Cardiac muscle cell (in vitro differentiated cells and primary cell): ENCODE measurements at places on chromosomes 4 and X. TPM values are rescaled to one million over a fixed set of nuclear protein-coding genes. Genes with fewer than 3 reads are reported as not detected.

Gene GSTCD
- total RNA-seq = 12.3 and 22.3 TPM in 2 replicates

Gene KLKB1
- total RNA-seq = 0.09 TPM in 1 of 2 replicates, not detected in the other

Gene IGFBP7
- total RNA-seq = 66.1 and 87.2 TPM in 2 replicates

GRCh38 chr4:10028910-10029309 is 7.6 kb upstream of the SLC2A9 start:
- H3K27ac ChIP-seq = no peak overlapping the region
- H3K4me1 ChIP-seq = peaks cover 18% of the 10 kb centered on the region
- H3K27me3 ChIP-seq = no peaks in the 10 kb centered on the region
- H3K4me3 ChIP-seq = no peak overlapping the region
- no peak for DNase-seq
- no peaks in the 10 kb centered on the region for H3K36me3 ChIP-seq

DNA sequence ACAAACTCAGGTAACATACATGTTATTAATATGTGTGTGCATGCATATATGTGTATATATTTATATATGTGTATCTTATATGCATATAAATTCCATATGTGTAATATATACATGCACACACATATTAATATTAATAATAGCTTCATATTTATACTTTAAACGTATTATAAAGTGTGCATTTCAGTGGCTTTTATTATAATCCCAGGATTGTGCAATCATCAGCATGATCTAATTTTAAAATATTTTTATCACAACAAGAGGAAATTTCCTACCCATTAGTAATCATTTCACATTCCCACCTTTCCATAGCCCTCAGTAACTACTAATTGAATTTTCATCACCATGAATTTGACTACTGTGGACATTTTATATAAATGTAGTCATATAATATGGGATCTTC is 2211.9 kb upstream of the TENM3 start:
- no peaks in the 10 kb centered on the region for H3K36me3 ChIP-seq
- DNase-seq = no peak

Gene RASL11B
- total RNA-seq = 37.5 and 50.0 TPM in 2 replicates

GRCh38 chr4:53852343-53852742 is 212.1 kb downstream of the CHIC2 start:
- H3K4me3 ChIP-seq = no peak overlapping the region
- DNase-seq = no peak
- H3K36me3 ChIP-seq = no peaks in the 10 kb centered on the region

Gene ZMYM3
- total RNA-seq = 77.8 and 112 TPM in 2 replicates

GRCh38 chr4:11069083-11069482 is 359.6 kb downstream of the HS3ST1 start:
- H3K27ac ChIP-seq = no peak overlapping the region
- no peaks in the 10 kb centered on the region for H3K27me3 ChIP-seq
- no peaks in the 10 kb centered on the region for H3K36me3 ChIP-seq
- DNase-seq = peak; percentile 2

GRCh38 chr4:74540193-74540592 is 95.3 kb downstream of the AREG start:
- no peak overlapping the region for H3K4me3 ChIP-seq
- DNase-seq = no peak
- no peaks in the 10 kb centered on the region for H3K36me3 ChIP-seq
- peaks cover 14% of the 10 kb centered on the region for H3K4me1 ChIP-seq
- H3K27me3 ChIP-seq = no peaks in the 10 kb centered on the region
- no peak overlapping the region for H3K27ac ChIP-seq

- no peak for DNase-seq
- H3K27ac ChIP-seq = no peak overlapping the region
- no peaks in the 10 kb centered on the region for H3K4me1 ChIP-seq
- no peaks in the 10 kb centered on the region for H3K36me3 ChIP-seq
Observed at GRCh38 chr4:30667919-30668318, 52.2 kb upstream of the PCDH7 start.

DNA sequence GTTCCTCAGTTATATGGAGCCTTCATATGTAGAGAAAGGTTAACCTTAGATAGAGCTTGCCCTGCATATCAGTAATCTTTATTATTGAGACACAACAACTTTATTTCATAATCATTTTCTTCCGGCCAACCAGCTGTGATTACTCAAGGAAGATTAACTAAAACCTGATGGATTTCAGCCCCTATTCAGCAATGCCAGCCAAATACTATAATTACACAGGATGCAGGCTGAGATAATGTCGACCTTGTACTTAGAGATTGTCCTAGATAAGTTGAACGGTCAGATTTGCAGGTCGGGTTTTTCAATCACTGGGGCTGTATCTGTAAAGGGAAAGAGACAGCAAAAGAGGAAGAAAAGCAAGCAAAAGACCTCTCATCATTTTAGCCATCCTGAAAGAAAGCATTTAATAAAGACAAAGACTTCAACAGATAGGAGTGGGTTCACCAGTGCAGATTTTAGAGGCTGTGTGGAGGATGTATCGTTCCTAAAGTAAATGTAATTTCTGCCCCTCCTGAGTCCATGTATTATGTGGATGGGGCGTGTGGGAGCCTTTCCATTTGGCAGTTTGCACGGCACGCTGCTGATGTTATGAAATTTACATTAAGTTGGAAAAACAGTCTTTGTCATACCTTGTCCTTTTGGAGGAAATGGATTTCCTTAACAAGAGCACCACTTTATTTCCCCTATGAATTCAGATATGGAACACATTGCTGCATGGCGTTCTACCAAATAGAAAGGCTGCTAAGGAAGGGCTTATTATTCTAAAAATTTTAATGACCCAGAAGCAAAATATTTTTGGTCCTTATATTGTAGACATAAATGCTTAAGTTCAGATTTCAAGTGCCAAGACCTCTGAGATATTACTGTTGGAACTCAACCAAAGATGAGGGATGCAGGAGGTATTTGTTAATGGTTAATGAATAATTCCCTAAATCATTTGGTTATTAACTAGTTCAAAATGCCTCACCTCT is 496.7 kb downstream of the SPRY1 start:
- H3K36me3 ChIP-seq = no peaks in the 10 kb centered on the region
- no peaks in the 10 kb centered on the region for H3K4me1 ChIP-seq
- H3K27me3 ChIP-seq = no peaks in the 10 kb centered on the region
- no peak overlapping the region for H3K27ac ChIP-seq

Gene COL4A6
- 72.1 and 95.2 TPM in 2 replicates for total RNA-seq

DNA sequence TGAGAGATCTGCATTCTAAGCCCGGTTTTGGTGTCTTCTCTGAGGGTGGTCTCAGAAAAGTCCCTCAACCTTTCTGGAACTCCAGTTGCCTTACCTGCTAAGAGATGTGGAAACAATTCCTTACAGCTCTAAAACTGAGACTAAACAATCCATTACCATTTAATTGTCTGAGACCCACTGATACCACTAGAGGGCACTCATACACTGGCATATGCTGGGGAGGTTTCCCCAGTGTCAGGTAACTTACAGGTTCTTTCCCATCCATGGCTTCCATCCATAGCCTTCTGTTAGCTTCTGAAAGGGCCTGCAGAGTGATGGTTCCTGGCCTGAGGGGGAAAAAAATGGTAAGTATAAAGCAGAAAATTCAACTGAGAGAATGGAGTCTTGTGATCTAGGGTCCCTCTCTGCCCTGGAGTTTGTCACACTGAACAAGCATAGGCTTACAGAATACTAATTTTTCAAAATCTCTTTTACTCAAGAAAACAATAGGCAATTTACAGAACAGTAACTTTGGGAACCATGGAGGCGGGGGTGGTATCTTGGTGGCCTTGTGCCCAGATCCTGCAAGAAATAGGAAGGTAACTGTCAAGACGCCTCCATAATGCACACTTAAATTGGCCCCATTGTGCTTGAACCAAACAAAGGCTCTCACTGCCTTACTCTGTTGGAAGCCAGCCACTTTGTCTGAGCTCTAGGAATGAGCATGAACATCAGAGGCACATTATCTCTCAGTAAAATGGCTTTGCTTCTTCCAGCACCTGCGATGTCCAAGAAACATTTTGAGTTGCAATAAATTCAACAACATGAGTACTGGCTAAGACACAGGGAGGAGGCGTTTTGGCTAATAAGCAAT is 236.1 kb downstream of the OPHN1 start:
- no peak overlapping the region for H3K27ac ChIP-seq
- DNase-seq = peak; percentile 63
- H3K27me3 ChIP-seq = no peaks in the 10 kb centered on the region
- no peak overlapping the region for H3K4me3 ChIP-seq
- H3K36me3 ChIP-seq = no peaks in the 10 kb centered on the region

DNA sequence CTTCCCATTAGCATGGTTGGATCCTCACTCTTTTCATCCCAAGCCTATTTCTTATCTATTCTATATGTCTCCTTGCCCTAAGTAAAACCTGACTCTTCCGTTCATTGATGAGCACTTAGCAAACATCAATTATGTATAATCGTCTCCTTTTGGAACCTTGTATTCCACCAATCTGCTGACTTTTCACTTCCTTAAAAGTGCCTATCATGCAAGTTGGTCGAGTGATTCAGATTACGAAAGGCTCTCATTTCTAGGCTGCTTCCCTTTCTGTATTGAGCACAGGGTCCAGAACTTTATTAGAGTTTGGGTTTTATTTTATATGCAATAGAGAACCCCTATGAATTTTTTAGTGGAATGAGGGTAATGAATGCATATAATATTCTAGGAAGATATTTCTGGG is 27.1 kb upstream of the ALB start:
- no peak overlapping the region for H3K27ac ChIP-seq
- H3K27me3 ChIP-seq = no peaks in the 10 kb centered on the region
- no peaks in the 10 kb centered on the region for H3K36me3 ChIP-seq
